ENCODE measurements at places on chromosomes 13 and 19.

DNA sequence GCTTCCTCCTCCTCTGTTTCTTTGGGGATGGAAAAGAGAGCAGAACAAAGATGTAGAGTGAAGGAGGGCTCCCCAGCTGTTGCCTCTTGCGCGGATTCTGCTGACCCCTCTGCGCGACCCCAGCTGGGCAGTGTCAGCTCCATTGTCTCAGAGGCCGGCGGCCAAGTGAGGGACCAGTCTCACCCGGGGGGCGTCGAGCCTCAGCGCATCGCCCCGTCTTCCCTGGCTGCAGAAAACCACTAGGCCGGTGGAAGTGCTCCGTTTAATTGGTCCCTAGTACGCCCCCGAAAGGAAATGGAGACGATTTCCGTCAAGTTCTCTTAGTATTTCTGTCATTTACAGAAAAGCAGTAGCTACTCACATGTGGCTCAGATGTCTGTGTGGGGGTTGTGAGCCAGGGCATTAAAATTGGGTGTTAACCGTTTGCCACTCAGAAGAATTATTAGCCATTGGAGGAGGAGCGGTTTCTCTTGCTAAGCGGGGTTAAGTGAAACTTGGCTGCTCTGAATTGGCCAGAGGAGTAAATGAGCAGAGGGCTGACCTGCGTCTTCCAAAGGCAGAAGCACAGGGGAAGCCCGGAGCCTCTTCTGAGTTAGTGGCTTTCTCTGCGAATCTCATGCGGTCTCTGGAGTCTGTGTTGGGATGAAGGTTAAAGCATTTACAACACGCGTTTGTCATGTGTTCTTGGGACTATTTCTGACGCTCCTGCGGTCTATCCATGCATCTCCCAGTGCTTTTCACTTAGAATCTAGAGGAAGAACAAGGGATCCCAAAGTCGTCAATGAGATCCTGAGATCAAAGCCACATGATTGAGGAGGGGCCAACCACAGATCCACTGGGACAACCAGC, 132.8 kb upstream of the MYO16 start:
- no peak for DNase-seq

GRCh38 chr13:48448959-48449614, 36.2 kb upstream of the LPAR6 start:
- no peak for DNase-seq

GRCh38 chr19:38360351-38360750, 14.0 kb upstream of the PSMD8 start:
- no peak for DNase-seq

GRCh38 chr19:47231215-47232054, 436 bp upstream of the BBC3 start:
- DNase-seq = peak; percentile 91

GRCh38 chr13:30022256-30022655, 171.8 kb upstream of the UBL3 start:
- no peak for DNase-seq

GRCh38 chr13:113598081-113598410, 13.5 kb downstream of the TFDP1 start:
- DNase-seq = no peak

DNA sequence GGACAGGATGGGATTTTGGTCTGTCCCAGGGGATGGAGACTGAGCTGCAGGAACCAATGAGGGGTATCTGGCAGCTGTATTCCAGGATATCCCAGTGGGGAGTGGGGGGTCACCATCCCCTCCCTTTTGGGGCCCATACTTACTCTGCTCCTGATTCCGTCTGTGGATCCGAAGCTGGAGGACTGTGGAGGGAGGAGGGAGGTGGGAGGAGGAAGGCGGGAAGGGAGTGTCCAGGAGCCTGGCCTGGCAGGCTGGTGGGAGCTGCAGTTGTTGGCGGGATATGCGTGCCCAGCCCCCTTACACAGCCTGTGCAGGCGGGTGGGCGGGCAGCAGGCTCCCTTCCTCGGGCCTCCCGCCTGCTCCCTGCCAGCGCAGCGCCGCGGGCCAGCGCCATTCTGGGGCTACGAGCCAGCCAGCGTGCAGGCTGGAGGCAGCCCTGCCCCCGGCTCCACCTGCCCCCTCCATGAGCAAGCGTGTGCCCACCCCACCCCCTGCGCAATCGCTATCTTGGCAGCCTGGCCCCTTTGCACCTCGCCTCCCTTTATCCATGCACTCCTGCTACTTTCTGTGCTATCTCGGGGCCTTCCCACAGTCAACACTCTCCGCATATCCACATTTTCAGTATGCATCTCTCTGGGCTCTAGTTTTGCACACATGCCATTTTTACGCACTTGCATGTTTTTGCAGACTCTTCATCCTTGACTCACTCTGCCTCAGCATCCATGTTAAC, 2.8 kb downstream of the MAMSTR start:
- DNase-seq = no peak

- no peak for DNase-seq
These were observed 163.3 kb downstream of the KDM4B start for GRCh38 chr19:5132206-5132560.

- DNase-seq = no peak
These were observed 8.9 kb downstream of the CEBPA start for GRCh38 chr19:33293255-33294057.

GRCh38 chr13:97885641-97886040, 67.8 kb upstream of the IPO5 start:
- DNase-seq = no peak

- no peak for DNase-seq
These were observed 65.3 kb downstream of the ABCC4 start for GRCh38 chr13:95235974-95236373.

DNA sequence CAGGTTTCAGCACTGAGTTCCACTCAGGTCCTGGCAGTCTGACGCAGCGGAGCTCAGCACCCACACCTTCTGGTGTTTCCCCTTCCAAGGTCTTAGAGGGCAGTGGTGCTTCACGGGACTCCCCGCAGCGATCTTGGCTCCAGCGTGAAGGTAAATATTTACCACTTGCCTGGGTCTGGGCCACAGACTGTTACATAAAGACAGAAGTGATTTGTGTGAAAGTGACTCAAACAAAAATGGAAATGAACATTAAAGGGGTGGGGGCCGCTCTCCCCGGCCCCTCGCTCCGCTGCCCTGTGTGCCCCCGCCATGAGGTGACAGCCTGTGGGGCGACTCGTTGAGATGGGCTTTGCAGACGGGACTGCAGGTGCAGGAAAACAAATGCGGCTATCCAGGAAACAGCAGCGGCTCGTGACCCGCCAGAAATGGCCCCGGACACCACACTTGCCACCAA, 55.0 kb downstream of the GGACT start:
- no peak for DNase-seq

- DNase-seq = no peak
These were observed 60.6 kb upstream of the SERP2 start for GRCh38 chr13:44312834-44313551.

DNA sequence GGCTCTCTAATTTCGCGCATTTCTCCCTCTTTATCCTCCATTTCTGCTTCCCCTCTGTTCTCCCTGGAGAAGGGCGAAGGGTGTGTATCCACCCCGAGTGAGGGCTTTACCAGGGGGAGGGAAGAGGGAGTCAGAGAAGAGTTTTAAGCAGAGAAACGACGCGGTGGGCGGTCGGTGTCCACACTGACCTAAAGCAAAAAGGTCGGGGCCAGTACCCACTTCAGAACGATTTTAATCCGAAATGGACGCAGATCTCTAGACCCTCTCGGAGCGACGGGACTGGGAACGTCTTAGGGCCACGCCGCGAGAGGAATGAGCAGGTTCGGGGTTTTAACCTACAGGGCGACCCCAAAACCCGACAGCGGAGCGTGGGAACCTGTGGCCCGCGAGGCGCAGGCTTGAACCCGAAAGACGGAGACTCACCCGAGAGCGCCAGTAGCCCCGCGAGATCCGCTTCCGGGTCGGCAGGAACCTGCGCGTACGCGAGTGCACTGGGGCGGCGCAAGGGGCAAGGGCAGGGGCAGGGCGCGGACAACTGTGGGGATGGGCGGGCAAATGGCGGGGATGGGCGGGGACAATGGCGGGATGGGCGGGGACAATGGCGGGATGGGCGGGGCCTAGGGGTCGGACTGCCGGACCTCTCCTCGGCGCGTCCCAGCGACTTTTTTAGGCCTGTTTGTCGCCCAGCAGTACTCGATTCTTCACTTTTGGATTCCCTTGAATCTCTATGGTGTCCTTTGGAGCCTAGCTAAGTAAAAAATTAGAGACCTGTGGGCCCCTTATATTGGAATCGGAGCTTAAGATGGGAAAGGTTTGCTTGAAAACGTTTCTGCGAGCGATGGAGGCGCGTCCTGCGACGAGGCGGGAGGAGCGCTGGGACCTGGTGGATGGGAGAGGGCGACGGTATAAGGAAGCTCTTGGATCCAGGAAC, at the start of gene ZNF677:
ZNF677 (minus strand) TSS at position 463 of the 931 bp plus-strand sequence. CDS start 3,323 bp downstream, outside the sequence.
- DNase-seq = peak; percentile 42

DNA sequence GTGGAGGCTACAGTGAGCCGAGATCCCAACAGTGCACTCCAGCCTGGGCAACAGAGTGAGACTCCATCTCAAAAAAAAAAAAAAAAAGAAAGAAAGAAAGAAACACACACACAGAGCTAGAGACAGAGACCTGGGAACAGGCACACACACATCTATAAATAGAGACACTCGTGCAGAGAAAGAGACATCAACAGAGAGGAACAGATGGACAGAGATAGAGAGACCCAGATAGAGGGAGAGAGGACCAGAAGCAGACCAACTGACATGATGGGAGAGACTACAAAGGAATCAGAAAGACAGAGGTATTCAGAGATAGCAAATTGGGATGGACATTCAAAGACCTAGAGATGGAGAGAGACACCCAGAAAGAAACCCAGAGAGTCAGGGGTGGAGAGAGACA, 2.1 kb upstream of the CA11 start:
- DNase-seq = no peak

GRCh38 chr19:41707502-41707812, 969 bp upstream of the CEACAM5 start:
- no peak for DNase-seq

DNA sequence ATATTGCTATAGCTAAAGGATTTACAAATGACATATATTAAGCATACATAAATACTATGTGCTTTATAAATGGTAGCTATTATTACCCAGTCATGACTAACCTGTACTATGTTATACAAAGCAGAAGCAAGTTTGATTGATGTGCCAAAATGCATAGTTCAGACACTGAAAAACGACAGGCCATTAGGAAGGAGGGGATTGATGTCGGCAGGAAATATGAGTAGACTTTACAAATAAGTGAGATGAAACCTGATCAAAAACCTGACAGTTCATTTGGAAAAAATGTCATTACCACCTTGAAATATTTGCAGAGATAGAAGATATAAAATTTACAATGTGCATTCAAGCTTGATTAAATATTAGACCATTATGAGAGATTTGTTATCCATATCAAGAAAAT, 38.8 kb upstream of the TPP2 start:
- DNase-seq = no peak

GRCh38 chr19:36573020-36573894, at the start of gene ZNF529:
ZNF529 (minus strand) TSS chr19:36573292; CDS start chr19:36572346, 946 bp downstream.
- peak; percentile 38 for DNase-seq

- DNase-seq = no peak
These were observed 28.6 kb downstream of the WDFY2 start for GRCh38 chr13:51612867-51613266.

GRCh38 chr13:44867825-44868224, 121.4 kb downstream of the NUFIP1 start:
- no peak for DNase-seq

GRCh38 chr19:2018752-2019151, 3.2 kb upstream of the BTBD2 start:
- DNase-seq = no peak

- no peak for DNase-seq
These were observed 26.7 kb upstream of the NANOS3 start for GRCh38 chr19:13849991-13850909.

DNA sequence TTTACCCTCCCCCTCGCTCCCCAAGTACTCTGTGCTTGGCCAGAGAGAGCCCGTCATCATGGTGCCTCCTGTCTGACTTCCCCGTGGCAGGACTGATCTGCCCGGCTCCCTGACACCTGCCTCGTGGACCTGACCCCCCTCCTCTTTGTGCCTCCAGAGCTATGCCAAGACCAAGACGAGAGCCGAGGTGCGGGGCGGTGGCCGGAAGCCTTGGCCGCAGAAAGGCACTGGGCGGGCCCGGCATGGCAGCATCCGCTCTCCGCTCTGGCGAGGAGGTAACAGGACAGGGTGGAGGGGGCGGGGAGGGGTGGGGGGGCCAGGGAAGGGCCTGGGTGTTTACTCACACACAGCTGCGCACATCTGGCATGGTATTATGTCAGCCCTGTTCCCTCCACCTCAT, 4.5 kb downstream of the MRPL4 start:
- no peak for DNase-seq

DNA sequence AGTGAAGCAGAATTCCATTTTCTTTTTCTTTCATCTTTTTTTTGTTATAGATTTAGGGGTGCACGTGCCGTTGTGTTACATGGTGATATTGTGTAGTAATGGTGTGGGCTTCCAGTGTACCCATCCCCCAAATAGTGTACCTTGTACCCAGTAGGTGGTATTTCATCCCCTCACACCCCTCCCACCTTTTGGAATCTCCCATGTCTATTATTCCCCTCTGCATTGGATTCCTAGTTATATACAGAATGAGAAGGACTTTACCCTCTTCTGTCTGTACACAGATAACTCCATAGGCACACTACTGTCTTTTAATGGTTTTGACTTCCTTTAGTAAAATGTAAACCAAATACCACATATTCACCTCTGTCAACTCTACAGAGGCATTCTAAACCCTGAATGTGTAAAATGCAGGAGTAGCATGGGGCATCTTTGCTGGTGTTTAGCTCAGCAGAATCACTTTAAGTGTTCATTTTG, 28.0 kb downstream of the FRY start:
- no peak for DNase-seq

- no peak for DNase-seq
These were observed 3.7 kb upstream of the ZNF329 start for GRCh38 chr19:58154287-58154678.

- no peak for DNase-seq
These were observed 150.5 kb upstream of the MIR17HG start for GRCh38 chr13:91196958-91197357.

DNA sequence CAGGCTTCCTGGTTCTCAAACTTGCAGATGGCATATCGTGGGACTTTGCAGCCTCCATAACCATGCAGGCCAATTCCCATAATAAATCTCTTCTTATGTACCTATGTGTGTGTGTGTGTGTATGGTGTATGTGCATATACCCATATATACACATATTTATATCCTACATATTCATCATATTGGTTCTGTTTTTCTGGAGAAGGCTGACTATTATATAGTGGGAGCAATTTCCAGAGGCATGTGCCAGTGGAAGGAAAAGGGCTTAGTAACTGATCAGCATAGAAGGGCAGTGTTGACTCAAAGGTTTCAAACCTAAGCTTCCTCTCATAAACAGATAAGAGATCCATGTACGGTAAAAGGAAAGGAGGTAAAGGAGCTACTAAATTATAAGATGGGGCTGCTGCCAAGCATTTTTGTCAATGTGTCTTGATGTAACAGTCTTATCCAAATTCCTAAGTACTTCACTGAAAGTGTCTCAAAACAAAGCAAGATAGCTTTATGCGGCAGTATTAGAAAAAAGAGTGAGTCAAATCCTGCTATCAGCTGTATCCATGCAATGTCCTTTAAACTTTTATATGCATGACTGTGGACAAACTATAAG, 432.1 kb downstream of the TBC1D4 start:
- no peak for DNase-seq
